ENCODE measurements at places on chromosomes 4 and X.

GRCh38 chrX:13370713-13371112, 50.9 kb upstream of the ATXN3L start:
- no peak for DNase-seq

- no peak for DNase-seq
These were observed 7.6 kb downstream of the CITED1 start for GRCh38 chrX:72297953-72298730.

- DNase-seq = peak; percentile 4
These were observed 126.8 kb downstream of the IRF2 start for GRCh38 chr4:184347251-184348239.

DNA sequence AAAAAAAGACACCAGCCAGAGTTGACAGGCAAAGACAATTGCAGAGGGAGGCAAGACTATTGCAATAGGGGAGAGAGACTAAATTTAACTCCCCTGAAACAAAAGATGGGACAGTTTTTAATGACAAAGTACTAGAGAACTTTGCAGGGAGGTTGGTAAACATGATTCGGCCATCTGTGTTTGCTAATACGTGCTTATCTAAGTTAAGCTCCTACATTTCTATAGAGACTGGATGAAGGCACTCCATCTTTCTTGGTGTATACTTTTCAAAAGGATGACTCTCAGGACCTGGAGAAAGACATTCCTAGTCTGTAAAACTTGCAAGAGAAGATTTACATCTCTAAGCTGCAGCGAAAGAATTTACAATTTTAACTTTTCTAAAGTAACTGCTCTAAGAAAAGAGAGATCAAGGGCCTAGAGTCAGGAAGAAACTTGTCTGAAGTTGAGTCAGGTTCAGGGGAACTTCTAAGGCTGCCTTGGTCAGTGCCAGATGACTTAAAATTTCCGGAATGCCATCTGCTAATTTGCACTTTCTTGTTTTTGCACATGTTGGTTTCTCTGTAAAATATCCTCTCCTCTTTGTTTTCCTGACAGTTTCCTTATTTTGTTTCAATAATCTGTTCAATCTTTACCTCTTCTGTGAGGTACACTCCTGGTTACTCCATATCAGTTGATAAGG, 10.6 kb downstream of the ADAM29 start:
- DNase-seq = no peak

DNA sequence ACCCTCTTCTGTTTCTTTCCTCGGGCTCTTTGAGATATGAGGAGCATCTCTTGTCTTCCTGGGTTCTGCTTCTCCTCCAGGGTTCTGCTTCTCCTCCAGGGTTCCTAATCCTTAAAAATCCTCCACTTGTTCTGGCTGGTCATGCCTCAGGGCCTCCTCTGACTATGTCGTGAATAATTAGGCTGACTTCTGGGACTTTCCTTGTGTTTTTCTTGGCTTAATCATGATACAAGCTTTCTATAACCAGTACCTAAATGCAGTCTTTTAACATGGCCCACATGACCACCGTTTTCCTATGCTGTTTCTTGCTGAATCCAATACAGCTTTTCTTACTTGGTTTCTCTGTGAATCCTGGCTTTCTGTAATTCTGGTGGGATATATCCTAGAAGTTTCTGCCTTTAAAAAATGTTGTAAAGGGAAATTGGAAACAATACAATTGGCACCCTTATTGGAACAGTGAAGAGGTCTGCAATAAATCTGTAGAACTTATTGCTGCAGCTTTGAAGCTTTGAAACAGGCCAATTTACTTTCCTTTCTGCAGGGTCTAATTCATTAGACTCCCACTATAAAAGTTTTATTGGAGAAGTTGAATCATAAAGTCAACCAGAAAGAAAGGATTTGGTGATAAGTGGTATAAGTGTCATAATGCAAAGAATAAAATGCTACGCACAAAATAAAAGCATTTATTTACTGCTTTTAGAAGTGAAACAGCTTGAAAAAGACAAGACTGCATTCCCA, 213.1 kb downstream of the UGT8 start:
- DNase-seq = no peak

GRCh38 chr4:87077914-87078585, 142.4 kb downstream of the KLHL8 start:
- DNase-seq = no peak

DNA sequence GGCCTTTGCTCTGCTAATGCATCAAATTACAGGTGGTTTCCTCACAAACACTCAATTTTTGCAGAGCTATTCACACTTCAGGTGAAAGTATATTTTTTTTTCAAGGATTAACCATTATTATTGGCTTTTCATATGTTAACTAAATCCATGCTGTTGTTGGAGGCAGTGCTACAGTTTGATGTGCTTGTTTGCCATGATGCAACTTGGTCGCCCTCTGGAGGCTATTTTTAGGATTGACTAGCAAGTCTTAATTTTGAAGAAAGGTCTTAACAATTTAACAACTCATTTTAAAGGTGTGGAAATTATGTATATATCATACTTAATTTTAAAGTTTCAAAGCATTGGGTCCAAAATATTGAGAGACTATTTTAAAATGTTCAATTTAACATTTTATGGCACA, 168.8 kb upstream of the FAM47A start:
- peak; percentile 5 for DNase-seq

DNA sequence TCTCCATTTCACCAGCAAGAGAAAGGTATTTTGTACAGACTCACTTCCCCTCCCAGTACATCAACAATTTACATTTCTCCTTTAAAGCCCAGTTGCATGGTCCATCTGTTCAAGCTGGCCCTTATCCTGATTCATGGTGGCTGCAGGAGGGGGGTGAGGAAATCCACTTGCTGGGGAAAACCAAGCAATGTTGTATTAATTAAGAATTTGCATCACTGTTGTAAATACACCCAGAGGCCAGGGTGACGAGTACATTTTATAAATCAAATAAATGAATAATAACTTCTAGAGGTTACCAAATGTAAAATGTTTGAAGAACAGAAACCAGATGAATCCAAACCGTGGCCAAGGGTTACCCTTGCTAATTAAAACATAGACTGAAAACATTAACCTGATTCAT, 395.9 kb upstream of the INTU start:
- DNase-seq = no peak

DNA sequence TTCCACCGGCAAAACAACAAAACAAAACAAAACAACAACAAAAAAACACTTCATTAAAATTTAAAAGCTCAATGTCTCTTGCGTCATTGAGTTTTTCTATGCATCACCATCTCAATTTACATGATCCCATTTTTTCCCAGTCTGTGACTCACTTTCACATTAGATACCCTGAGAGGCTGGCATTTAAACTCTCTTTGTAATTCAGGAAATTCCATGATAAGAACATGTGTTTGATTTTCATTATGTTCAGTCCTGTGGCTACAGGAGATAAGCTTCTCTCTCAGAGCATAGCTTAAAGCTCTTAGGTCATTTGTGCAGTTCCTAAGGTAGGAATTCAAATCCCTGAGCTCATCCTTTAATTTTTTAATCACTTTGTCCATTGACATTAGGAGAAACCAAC, 104.6 kb downstream of the NBDY start:
- no peak for DNase-seq

GRCh38 chr4:142519342-142519741, 326.8 kb downstream of the INPP4B start:
- DNase-seq = no peak

GRCh38 chrX:38999967-39000745, 198.9 kb downstream of the MID1IP1 start:
- DNase-seq = no peak

DNA sequence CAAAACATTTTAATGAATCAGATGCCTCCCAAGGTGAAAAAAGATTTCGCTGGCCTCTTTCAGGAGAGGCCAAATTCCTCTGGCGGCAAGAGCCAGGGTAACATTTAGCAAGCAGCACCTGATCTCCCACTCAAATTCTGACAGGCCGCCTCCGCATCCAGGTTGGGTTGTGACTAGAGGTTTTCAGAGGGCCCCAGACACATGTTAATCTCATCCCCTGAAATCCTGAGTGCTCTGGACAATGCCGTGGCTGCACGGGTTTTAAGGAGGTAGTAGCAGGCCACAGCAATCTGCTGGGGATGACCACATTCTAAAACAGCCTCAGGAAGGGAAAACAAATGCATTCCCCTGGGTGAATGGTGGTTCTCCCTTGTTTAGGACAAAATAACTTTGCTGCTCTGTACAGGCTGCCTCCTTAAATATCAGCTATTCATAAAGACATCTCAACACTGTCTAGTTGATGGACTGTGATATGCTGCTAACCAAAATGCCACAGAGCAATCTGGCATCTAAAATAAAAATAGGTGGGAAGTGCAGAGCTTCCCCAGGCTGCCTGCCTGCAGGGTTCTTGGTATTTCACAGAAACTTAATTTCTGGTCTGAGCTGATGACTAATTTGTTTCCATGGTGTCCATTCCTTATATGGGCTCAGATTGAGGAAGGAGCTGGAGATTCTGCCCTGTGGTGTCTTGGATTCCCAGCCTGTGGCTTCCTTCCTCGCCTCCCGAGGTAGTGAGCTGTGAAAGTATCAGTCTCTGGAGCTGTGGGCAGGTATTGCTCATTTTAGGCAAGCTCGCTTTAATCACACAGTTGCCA, 202.0 kb downstream of the DCLK2 start:
- no peak for DNase-seq

DNA sequence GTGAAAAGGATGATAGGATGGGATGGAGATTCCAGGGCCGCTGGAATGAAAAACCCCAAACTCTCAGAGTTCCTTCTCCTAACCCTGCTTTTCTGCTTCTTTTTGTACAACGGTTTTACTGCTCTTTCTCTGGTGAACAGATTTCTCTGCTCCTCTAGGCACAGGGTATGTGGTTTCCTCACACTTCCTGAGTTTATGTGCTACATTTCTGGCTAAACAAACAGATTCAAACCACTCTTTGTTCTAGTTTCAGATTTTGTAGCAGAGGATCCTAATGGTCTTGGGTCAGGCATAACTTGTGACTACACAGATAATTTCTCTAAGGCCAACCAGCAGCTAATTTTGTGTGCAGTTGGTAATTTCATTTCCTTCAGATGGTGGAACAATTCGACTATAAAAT, 52.6 kb downstream of the OSTC start:
- no peak for DNase-seq

DNA sequence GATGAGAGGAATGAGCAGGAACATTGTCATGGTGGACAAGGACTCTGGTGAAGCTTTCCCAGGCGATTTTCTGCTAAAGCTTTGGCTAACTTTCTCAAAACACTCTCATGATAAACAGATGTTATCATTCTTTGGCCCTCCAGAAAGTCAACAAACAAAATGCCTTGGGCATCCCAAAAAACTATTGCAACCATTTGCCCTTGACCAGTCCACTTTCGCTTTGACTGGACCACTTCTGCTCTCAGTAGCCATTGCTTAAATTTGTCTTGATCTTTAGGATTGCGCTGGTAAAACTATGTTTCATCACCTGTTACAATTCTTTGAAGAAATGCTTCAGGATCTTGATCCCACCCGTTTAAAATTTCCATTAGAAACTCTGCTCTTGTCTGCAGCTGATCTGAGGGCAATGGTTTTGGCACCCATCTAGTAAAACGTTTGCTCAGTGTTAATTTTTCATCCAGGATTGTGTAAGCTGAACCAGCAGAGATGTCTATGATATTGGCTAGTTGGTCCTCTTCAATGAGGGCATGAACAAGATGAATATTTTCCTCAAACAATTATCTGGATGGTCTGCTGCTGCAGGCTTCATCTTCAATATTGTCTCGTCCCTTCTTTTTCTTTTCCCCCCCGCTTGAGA, 14.8 kb downstream of the TBC1D1 start:
- DNase-seq = no peak

- peak; percentile 4 for DNase-seq
These were observed at the start of gene APLN for GRCh38 chrX:129654652-129655546. Gene APLN, minus strand, starts transcription at chrX:129654956. Its CDS starts 326 bp downstream, at chrX:129654630.

- DNase-seq = no peak
These were observed 1364.4 kb downstream of the STIM2 start for GRCh38 chr4:28225050-28225449.

GRCh38 chrX:125170459-125170858, 149.2 kb upstream of the TEX13C start:
- DNase-seq = no peak

DNA sequence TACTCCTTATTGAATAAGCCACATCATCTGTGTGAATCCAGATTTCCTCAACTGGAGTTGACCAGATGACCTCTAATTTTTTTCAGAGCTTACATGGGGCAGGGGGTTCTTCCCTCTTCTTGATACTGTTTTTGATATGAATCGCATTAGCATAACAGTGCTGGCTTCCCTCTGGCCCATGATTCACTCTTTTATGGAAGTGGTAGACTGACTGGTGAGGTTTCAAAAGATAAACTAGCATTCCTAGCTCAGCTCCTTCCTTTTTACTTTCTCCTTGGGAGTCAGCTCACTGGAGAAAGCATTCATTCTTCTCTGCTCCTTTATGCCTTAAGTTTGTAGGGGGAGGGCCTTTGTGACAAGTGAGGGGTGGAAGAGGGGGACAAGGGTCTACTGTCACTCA, 161.0 kb upstream of the FGF13 start:
- no peak for DNase-seq

DNA sequence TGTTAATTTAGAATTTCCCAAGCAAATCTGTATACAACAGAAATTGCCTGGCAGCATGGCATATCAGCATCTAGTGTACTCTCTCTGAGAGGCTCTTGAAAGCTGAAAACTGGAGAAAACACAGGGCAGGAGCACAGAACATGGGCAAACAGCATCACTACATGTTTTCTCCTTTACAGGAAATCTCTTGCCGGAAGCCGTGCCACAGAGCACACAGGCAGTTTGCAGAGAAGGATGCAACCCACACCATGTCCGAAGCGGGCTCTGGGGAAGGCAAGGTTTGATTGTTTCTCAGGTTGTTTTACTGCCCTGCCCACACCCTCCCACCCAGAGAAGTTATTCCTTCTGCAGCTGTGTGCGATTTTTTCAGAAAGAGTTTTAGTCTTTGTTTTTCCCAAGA, 41.1 kb upstream of the FAM9C start:
- no peak for DNase-seq

DNA sequence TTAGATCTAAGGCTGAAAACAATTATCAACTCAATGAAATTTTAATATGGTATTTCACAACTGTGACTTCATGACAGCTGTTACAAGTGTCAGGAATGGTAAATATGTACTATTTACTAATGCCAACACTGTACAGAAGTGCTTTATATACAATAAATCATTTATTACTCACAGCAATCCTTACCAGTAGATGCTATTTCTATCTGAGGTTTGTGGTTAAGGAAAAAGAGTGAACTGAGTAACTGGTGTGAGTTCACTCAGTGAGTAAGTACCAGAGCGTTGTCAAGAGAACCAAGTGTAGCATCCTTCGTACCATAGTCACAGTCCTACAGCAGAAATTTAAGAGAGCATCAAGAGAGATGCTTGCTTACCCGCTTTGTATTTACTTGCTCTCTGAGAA, 23.3 kb downstream of the MTHFD2L start:
- DNase-seq = no peak

- DNase-seq = no peak
These were observed 2.4 kb downstream of the MYOZ2 start for GRCh38 chr4:119138046-119138445.

GRCh38 chr4:40317916-40318658, 17.0 kb upstream of the CHRNA9 start:
- DNase-seq = no peak

- DNase-seq = no peak
These were observed 151.7 kb upstream of the MAOA start for GRCh38 chrX:43504394-43504793.

GRCh38 chr4:89616382-89616781, 220.6 kb downstream of the SNCA start:
- peak; percentile 34 for DNase-seq

All from NCI-H2171 (cell line).